ENCODE measurements at places on chromosomes 2 and 18. TPM values are rescaled to one million over a fixed set of nuclear protein-coding genes. Genes with fewer than 3 reads are reported as not detected.

Gene TUBA3E
- total RNA-seq: not detected

Gene MARCHF4
- 16.3 TPM for total RNA-seq

Gene NCL
- total RNA-seq: 178 TPM

Gene SRSF7
- total RNA-seq: 109 TPM

Gene COBLL1
- 17.7 TPM for total RNA-seq

Gene ING5
- total RNA-seq: 15.9 TPM

Gene ICOS
- not detected for total RNA-seq

Gene CRYGC
- not detected for total RNA-seq

Gene UCN
- total RNA-seq: not detected

Gene NFATC1
- total RNA-seq: 11.2 TPM

Gene ARHGAP28
- total RNA-seq: 2.1 TPM

Gene TDRD15
- total RNA-seq: not detected

Gene SH3BP4
- 56.4 TPM for total RNA-seq
